ENCODE measurements at places on chromosomes 5 and 9. TPM values are rescaled to one million over a fixed set of nuclear protein-coding genes. Genes with fewer than 3 reads are reported as not detected.

The ODF2 gene
- total RNA-seq, result 27.1 TPM

The OMD gene
- not detected for total RNA-seq

The F12 gene
- total RNA-seq, result 7.9 TPM

The SPINK7 gene
- 13.7 TPM for total RNA-seq

The SLC36A3 gene
- total RNA-seq, result not detected

The FOXD4L4 gene
- under 0.01 TPM for total RNA-seq

The SYNPO gene
- 1.3 TPM for total RNA-seq

The ROPN1L gene
- 0.13 TPM for total RNA-seq

The FBLL1 gene
- not detected for total RNA-seq

The BSPRY gene
- 20.4 TPM for total RNA-seq

The FCN2 gene
- total RNA-seq, result not detected

The FAM221B gene
- total RNA-seq, result not detected

The ENDOG gene
- 36.6 TPM for total RNA-seq

The TAS2R1 gene
- not detected for total RNA-seq

The ZER1 gene
- total RNA-seq, result 14.2 TPM

The APBA1 gene
- 0.38 TPM for total RNA-seq

The MLANA gene
- total RNA-seq, result not detected

The AQP7 gene
- total RNA-seq, result not detected

The OLFML2A gene
- total RNA-seq, result 6.3 TPM

The ARL14EPL gene
- not detected for total RNA-seq

The KCNV2 gene
- total RNA-seq, result not detected

The MOCS2 gene
- total RNA-seq, result 15.8 TPM

The DAPK1 gene
- 0.64 TPM for total RNA-seq

The PCDHB11 gene
- 0.26 TPM for total RNA-seq

The INSYN2B gene
- not detected for total RNA-seq

The IL13 gene
- total RNA-seq, result not detected

The TMEM232 gene
- total RNA-seq, result 0.79 TPM

The FLT4 gene
- under 0.01 TPM for total RNA-seq

The FBP2 gene
- not detected for total RNA-seq

The MACIR gene
- total RNA-seq, result 11.6 TPM

The ALDH1A1 gene
- 5.0 TPM for total RNA-seq

The SPINK6 gene
- not detected for total RNA-seq

The YIPF5 gene
- 65.8 TPM for total RNA-seq

The SSNA1 gene
- 127 TPM for total RNA-seq

The HAPLN1 gene
- not detected for total RNA-seq

The FABP6 gene
- not detected for total RNA-seq

The ANKRD18A gene
- total RNA-seq, result 1.6 TPM

The GRXCR2 gene
- total RNA-seq, result not detected

The AHRR gene
- total RNA-seq, result 0.53 TPM

The PCDHGA7 gene
- 0.51 TPM for total RNA-seq

The CNTNAP3B gene
- total RNA-seq, result 6.4 TPM

The IRX4 gene
- total RNA-seq, result under 0.01 TPM

The SV2C gene
- not detected for total RNA-seq

The SLC46A2 gene
- not detected for total RNA-seq

The ACTBL2 gene
- under 0.01 TPM for total RNA-seq

The DND1 gene
- total RNA-seq, result 0.26 TPM

The GMCL2 gene
- total RNA-seq, result not detected

The YTHDC2 gene
- total RNA-seq, result 21.5 TPM

The SLC6A19 gene
- total RNA-seq, result not detected

The FAM120AOS gene
- 63.1 TPM for total RNA-seq

The OLFM1 gene
- 0.13 TPM for total RNA-seq

The ENTPD8 gene
- total RNA-seq, result not detected

The LVRN gene
- 0.38 TPM for total RNA-seq

The NIPAL4 gene
- 5.3 TPM for total RNA-seq
